ENCODE measurements at places on chromosomes 6 and 20.

- DNase-seq, result no peak
These were observed 54.4 kb downstream of the ADNP start for GRCh38 chr20:50876816-50877215.

DNA sequence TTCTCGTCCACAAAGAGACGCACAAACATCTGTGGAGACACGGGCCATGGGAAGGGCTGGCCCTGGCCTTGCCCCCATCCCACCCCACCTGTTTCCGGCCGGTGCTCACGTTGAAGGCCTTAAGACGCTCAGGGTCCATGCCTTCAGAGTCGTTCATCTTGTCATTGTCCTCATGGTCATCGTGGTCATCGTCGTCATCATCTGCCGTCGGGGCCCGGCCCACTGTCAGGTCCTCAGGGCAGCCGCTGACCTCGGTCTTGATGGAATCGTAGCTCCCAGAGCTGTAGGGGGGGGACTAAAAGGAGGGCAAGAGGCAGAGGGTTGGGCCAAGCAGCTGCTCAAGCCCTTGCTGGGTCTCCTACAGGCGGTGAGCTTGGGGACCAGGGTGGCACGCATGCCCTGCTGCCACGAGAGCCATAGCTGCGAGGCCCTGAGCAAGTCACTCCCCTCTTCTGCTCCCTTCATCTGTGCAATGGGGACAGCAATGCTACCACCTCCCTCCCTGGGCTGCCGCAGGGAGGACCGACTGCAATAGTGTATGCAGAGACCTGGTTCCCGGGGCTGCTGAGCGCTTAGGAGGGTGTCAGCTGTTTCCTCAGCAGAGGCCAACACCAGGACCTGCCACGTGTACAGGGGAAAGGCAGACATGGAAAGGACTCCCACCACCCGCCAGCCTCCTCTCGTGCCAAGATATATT is 95.5 kb downstream of the ASXL1 start:
- no peak for DNase-seq

- DNase-seq, result no peak
These were observed 24.8 kb downstream of the NFYA start for GRCh38 chr6:41097467-41098090.

GRCh38 chr20:21388566-21388965 is 8.8 kb downstream of the NKX2-4 start:
- DNase-seq, result no peak

DNA sequence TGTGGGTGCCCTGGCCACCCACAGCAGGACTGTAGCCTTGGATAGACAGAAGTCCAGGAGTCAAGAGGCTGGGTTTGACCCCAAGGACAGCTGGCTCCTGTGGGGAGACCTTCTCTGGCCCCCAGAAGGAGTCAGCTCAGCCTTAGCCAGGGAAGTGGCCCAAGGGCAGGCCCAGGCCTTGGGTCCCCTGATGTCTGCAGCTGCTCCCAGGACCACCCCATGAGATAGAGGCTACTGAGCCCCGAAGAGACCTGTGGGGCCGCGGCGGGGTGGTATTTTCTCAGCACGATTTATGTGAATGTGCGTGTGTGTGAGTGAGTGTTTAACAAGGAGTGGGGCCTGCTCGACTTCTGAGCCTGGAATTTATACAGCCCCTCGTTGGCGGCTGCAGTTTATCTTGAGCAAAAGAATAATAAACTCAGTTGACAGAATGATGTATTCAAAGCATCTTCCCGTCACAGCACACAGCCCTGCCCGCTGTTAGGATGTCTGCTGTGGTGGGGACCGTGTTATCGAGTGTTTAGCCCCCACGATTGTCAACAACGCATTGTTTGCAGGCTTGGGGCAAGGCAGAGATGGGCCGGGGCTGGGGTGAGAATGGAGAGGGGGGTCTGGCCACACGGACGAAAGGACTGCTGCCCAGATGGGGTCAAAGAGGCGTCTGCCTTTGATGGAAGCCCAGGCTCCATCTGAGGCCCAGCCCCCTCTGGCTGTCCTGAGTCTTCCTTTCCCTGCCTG is 163.3 kb downstream of the VEGFA start:
- DNase-seq, result peak; percentile 54

DNA sequence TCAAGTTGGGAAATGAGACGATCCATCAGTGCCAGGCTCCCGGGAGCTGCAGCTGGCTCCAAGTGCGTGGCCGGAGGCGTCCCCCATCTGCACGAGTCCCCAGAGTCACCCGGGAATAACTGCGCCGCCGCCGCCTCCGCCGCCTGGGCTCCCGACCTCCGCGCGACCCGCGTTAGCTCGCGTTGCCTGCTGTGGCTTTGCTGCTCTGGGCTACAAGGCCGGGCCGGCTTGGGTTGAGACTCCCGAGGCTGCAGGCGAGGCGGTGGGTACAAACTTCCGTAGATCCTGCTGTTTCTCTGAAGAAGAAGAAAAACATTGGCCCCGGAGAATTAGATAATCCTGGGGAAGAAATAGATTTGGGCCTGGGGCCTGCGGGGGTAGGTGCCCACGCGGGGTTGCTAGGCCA is 7.4 kb upstream of the LAMP5 start:
- DNase-seq, result no peak

DNA sequence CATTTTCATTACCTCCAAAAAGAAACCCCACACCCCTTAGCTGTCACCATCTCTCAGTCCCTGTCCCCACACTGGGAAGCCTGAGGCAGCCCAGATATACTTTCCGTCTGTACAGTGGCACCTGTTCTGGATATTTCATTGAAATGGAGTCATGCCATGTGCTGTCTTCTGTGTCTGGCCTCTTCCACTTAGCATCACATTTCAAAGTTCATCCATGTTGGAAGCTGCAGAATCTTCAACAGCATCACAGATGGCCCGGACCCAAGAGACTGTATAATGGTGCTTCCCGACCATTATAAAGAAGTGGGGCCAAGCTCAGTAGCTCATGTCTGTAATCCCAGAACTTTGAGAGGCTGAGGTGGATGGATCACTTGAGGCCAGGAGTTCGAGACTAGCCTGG is 58.4 kb downstream of the DLGAP4 start:
- no peak for DNase-seq

GRCh38 chr6:1285556-1285955 is 26.3 kb upstream of the FOXQ1 start:
- DNase-seq, result no peak

DNA sequence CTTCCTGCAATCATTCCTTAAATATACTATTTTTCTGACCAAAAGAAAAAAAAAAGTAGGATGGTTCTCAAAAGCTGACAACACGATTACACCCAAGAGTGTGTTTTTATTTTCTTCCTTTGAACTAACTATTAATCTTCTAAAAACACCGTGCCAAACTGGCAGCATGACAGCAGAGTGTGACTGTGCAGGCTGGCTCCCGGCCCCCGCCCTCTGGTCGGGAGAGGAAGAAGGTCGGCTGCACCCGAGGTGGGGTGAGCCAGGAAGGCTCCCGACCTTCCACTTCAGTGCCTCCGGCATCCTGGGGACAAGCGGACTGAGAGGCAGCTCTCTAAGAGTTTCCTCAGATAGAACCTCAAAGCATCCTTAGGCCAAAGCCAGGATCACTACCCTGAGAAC is 29.2 kb downstream of the SLC22A23 start:
- no peak for DNase-seq

GRCh38 chr6:43499028-43499815 is 10.9 kb downstream of the LRRC73 start:
- DNase-seq, result no peak

GRCh38 chr20:11387189-11387754 is 530.4 kb upstream of the BTBD3 start:
- DNase-seq, result no peak

DNA sequence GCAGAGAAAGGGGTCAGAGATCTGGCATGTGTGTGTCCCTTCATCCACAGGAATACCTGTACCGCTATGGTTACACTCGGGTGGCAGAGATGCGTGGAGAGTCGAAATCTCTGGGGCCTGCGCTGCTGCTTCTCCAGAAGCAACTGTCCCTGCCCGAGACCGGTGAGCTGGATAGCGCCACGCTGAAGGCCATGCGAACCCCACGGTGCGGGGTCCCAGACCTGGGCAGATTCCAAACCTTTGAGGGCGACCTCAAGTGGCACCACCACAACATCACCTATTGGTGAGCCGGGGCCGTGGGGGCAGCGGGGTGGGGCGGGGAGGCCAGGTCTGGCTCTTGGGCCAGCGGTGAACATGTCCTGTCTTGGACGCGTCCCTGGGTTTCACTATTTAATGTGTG is 1.1 kb downstream of the MMP9 start:
- DNase-seq, result no peak

DNA sequence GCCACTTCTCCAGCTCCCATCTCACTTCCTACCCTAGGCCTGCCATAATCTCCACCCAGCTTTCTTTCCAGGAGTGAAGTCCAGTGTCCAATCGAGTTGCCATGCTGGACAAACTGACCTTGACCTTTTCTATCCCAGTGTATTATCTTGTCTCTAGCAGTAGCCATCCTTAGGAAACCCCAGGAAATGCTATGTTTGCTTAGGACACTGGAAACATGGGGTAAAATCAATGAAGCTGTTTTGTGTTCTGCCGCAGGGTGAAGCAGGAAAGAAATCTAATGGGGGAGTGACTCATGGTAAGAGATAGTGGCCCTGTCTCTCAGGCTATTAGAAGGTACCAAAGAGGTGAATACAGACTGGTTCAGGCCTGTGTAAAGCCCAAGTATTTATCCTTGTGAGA is 1110.1 kb upstream of the FLRT3 start:
- no peak for DNase-seq

DNA sequence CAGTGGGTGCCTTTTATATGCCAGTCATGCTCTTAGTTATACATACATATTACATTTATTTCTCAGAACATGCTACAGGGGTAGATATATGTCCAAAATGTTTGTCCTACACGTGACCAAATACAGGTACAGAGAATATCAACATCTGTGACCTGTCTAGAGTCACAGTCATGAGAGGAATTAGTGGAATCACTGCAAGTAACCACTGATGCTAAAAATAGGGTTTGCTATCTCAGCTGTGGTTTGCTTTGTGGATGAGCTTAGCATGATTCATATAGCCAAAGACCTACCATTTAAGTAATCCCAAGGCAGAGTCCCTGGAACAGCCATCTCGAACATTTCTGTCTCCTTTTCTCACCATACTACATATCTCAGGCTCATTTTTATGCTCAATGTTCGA is 32.3 kb downstream of the GSTA3 start:
- DNase-seq, result no peak

DNA sequence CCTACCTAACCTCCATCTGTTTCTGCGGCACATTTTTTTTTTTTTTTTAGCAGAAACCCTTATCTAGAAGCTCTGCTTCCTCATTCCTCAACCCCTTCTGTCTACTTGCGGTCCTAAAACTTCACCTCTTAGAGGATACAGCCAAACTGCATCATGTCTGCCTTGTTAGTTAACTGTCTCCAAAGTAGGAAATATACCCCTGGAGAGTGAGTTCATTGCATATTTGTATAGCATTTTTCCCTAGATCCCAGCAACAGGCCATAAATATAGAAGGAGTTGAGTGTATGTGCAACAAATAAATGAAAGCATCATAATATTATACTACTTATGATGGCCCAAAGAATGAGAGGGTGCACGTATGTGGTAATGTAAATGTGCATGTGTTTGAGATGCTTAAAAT is 1288.6 kb upstream of the GJE1 start:
- DNase-seq, result no peak

DNA sequence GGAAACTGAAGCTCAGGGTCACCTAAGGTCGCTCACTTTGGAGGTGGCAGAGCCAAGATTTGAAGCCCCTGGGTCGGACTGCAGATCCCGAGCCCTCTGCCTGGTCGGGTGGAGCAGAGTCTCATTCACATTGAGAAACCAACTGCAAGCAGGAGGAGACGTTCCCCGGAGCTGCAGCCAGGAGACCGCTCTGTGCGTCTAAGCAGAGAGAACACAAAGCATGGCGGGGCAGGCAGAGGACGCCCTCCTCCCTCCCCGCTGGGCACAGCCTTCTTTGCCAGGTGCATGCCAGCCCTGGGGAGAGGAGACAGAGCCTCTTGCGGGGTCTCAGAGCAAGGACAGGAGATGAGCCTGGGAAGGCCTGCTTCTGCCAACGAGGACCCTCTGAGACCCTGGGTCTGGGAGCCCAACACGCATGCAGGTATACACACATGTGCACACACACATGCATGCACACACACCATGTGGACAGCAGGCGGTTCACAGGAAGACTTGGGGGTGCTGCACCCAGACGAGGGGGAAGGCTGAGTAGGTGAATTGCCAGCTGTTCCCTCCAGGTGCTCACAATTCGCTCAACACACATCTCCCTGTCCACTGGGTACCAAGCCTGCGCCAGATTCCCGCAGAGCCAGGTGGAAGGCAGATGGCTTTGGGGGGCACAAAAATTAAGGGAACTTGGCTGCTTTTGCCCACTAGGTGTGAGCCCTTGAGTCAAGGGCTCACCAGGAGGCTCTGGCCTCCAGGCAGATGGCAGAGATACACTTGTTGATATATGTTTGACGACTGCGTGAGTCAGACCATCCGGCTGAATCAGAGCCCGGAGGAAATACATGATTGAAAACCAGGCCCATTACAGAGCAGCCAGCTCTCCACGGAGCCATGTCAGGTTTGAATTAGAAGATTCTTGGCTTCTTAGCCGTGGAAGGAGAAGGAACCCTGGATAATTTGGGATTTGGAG is 5.5 kb upstream of the NTSR1 start:
- no peak for DNase-seq

GRCh38 chr6:54970337-54970736 is 123.8 kb downstream of the FAM83B start:
- DNase-seq, result no peak

- DNase-seq, result no peak
These were observed 46.8 kb upstream of the DSP start for GRCh38 chr6:7494638-7495037.

DNA sequence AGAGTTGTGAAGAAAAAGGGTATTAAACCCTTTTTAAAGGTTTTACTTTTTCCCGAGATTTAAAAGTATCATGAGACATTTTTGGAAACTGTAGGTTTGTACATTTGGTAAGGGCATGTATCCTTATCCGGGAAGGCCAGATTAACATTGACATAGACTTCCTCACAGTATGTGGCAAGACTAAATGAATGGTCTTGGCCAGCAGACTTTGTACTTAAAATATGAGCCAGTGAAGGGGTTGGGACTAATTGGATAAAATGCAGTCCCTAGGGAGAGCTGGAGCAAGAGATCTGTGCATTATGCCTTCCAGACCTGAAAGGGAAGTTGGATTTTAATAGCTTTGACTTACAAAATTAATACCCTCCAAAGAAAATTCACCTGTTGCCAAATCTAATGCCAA is 60.4 kb upstream of the CCN2 start:
- no peak for DNase-seq

All from HEK293T (cell line).